ENCODE measurements at places on chromosomes 6 and 20. TPM values are rescaled to one million over a fixed set of nuclear protein-coding genes. Genes with fewer than 3 reads are reported as not detected.

The CLDN20 gene
- total RNA-seq: not detected

The PPDPF gene
- 22.2 TPM for total RNA-seq

The TNFRSF6B gene
- total RNA-seq: 91.9 TPM

The PPIL6 gene
- total RNA-seq: 7.4 TPM

- no peak for DNase-seq
Observed at GRCh38 chr6:12414096-12414675, 124.0 kb downstream of the EDN1 start.

DNA sequence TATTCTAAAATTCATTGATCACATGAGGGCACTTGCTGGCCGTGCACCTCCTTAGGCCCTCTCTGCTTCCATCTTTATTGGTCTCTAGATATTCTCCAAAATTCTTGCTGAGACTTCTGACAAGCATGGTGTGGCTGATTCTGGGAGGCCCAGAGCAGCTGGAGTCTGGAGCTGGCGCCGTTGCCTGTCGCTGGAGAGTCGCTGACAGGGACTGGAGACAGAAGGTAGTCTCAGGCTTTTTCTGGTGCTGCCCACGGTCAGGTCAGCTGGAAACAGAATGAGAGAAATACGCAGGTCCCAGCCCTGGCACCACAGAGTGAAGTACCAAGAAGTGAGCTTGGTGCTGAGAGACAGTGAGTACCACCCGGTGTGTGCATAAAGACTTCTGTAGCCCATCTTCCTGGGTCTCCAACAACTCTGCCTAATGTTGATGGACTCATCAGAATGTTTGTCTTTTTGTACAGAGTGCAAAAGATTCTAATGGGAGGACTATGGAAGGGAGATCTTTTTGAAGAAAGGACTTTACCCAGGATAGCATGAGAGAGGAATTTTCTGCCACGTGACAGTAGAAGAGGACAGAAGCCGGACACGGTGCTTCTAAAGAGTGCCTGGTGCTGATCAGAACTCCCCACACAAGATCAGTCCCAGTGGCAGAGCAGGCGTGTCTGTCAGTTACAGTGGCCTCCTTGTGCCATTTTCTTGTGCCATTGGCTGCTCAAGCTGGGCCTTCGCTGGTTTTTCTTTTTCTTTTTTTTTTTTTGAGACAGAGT, 1.8 kb upstream of the ALDH8A1 start:
- DNase-seq: no peak

GRCh38 chr20:5947276-5947675, 3.1 kb downstream of the TRMT6 start:
- DNase-seq: no peak

GRCh38 chr20:63473555-63474449, 1.3 kb upstream of the KCNQ2 start:
- DNase-seq: no peak

DNA sequence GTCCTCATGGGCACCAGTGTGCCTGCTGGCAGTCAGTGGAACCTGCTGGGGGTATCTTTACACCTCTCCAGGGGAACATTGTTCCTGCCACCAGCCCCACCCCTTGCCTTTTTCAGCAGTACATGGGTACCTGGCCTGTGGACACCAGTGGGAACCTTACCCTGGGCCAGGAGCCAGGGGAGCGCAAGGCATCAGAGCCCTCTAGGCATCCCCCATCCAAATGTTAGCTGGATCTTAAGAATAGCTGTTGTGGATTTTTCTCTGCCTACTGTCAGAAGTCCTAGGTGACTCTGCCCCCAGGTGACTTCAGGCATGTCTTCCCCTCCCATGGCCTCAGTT, 38.8 kb upstream of the ID1 start:
- DNase-seq: no peak

DNA sequence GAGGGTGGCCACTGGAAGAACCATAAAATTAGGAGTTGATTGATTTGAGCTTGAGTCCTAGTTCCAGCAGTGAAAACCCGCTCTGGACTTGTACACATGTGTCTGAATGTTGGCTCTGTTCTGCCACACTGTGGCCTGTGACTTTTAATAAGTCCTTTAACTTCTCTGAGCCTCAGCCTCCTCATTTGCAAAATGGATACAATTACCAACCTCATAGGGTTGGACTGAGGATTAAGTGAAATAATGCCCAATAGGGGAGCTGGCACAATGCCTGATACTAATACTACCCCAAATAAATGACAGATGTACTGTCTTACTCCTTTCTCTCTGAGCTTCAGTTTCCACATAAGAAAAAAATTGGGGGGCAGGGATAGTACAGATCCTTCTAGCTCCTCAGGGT, 92.6 kb upstream of the RIPOR2 start:
- no peak for DNase-seq

GRCh38 chr20:49846206-49846807, 33.7 kb downstream of the SLC9A8 start:
- DNase-seq: peak; percentile 42

GRCh38 chr6:157258878-157259277, 64.4 kb downstream of the TMEM242 start:
- no peak for DNase-seq

- no peak for DNase-seq
Observed at GRCh38 chr20:17227219-17227575, 357 bp downstream of the PCSK2 start.

- DNase-seq: no peak
Observed at GRCh38 chr6:109864050-109864449, 114.1 kb upstream of the GPR6 start.

DNA sequence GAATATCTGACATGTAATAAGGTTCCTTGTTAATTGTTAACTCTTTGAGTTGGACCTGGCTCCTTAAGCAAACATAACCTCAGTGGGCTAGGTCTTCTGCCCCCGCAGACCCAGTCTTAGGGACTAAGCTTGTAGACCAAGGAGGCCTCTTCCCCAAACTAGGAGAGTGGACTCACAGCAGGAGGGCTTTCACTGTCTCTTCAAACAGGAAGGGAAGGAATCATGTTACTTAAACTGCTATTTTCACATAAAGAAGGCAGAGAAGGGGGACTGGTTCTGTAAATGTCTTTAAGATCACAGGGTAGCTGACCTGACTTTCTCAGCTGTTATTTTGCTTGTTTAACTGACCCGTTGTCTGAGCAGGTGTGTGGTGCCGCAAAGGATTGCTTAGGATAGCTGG, 34.9 kb upstream of the PRDM1 start:
- DNase-seq: no peak

DNA sequence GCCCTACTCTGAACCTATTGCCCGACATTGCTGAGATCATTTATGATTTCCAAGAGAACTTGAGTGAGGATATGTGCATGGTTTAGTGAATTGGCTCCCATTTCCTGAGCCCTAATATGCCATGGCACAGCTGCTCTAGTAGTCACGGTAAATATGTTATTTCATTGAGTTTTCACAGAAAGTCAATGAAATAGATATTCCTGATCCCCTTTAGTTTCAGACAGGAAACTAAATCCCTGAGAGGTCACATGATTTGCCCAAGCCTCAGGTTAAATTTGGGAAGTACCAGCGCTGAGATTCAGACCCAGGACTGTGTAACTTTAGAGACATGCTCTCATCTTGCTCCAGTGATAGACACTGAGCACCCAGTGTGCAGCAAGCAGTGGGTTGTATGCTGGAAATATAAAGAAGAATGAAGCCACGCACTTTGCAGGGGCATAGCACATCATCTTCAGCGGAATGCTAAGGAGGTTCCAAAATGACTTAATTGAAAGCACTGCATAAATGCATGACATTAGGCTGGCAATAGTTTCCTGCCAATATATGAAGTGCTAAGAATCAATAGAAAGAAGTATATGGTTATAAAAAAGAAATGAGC, 70.6 kb downstream of the FARS2 start:
- no peak for DNase-seq

- no peak for DNase-seq
Observed at GRCh38 chr20:32908334-32909292, 49.9 kb downstream of the EFCAB8 start.
